ENCODE measurements at places on chromosomes 5 and 9.

DNA sequence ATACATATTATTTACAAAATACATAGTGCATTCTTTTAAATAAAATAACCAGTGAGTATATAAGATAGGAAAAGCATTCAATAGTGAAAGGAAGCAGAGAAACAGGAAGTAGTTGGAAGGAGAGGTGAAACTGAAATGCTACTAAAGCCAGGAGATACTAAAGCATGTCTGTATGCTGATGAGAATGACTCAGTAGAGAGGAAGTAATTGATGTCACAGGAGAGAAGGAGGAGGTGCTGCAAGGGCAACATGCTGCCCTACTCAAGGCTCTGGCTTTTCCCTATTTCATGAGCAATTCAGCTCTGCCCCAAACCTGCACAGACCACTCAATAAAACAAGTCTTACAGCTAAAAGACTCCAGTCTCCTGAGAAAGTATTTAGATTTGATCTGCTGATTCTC, 108.5 kb upstream of the TXNDC8 start:
- no peak for DNase-seq

GRCh38 chr9:135053133-135053532, 34.3 kb upstream of the OLFM1 start:
- peak; percentile 10 for DNase-seq

- DNase-seq, result no peak
Observed at GRCh38 chr5:38018016-38018415, 178.2 kb upstream of the GDNF start.

GRCh38 chr9:8389531-8389930, 590.0 kb upstream of the DMAC1 start:
- no peak for DNase-seq

DNA sequence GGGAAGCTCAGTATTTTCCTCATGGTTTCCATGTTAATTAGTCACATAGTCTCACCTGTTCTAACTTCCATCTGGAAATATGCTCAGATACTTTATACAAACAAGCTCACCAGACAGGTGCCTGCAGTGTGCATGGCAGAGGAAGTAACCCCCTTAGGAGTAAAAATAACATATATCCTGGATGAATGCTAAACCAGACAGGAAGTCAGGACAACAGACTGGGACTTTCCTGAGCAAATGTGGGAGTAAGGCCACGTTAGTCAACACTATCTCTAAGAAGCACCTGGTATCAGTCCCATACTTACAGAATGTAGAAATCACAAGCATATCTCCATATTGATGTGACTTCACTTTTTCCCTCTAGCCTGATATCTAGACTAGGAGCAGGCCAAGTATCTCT, 128.4 kb downstream of the SEC61B start:
- no peak for DNase-seq

Data from osteoblast (primary cell).